Amniotic epithelial cell (primary cell): ENCODE measurements at places on chromosomes 2 and 18.

DNA sequence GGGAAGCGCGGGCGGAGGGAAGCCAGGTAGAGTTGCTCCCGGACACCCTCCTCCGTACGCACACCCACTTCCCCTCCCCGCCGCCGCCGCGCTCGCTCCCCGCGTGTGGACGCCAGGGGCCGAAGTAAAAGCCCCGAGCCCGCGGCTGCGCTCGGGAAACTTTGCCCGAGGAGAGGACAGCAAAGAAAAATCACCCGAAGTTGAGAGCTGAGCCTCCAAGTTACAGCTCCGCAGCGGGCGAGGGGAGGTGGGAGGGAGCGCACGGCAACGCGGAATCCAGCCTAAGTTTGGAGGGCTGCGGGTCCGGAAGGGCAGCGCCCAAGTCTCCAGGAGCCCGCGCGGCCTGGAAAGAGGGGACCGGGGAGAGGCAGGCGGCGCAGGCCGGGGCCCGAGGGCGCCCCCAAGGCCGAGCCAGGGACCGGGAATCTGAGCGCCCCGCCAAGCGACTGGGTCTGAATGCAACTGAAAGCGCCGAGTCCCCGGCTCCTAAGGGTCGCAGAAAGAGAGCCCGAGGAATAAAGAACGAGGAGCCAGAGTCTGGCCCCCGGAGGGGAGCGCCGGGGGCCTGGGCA, 706 bp upstream of the BCL11A start:
- no peak for DNase-seq

DNA sequence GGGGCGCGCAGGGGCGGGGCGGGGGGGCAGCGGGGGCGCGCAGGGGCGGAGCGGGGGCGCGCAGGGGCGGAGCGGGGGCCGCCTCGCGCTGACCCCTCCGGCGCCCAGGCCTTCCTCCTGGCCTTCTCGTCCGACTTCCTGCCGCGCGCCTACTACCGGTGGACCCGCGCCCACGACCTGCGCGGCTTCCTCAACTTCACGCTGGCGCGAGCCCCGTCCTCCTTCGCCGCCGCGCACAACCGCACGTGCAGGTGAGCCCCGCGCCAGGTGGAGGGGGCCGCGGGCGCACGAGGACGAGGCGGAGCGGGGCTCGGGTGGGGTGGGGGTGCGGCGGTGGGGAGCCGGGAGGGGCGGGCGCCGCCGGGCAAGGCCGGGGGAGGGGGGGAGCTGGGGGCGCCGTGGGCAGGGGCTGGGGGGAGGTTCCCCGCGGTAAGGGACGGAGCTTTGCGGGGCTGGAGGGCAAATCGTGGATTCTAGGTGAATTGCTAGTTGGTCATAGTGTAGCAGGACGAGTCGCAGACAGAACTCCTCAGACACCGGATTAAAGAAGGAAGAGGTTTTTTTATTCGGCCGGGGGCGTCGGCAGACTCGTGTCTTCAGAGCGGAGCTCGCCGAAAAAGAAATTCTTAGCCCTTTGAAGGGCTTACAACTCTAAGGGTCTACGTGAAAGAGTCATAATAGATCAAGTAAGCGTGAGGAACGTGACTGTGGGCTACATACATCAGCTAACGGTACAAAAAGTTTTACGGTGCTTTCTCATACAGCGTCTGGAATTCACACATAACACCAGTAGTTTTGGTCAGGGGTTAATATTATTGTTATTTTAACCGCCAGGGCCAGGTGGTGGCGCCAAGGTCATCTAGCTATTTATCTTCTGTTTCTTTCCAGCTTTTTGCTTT, 29.9 kb downstream of the ANO7 start:
- DNase-seq, result no peak

GRCh38 chr18:22846088-22846683, 86.9 kb upstream of the RBBP8 start:
- DNase-seq, result peak; percentile 32

DNA sequence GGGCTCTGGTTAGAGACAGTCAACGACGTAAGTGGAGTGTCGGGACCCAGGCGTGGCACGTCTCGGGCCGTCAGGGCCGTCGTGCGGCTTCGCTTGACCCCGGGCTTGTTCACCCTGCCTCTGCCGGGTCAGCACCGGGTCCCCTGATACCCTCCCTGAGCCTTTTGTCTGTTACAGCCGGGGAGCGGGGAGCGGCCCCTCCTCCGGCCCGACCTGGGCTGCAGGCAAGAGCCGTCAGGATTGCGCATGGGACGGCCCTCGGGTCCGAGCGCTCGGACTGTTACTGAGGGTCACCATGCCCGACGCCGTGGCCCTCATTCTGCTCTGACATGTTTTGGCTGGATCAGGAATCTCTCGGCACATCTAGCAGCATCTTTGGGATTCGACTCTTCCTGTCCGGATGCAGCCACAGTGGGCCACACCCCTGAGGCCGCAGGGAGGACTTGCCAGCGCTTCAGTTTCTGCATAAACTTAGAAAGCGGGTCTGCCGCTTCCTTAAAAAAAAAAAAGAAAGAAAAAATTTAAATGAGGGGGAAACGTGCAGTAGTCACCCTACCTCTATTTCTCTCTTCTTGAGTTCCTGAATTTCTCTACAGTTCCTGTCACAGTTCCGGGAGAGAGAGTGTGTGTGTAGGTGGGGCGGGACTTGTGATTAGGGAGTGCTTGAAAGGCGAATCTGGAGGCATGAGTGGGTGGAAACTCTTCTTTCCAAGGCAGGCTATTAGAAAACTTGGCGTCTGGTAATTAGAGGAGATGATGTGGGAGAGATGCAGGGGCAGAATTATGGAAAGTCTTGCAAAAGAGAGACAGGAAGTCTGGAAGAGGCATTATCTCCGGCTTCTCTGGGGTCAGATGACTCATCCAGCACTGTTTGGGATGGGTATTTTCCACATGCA, 909 bp downstream of the TMEM87B start:
- DNase-seq, result peak; percentile 98

- peak; percentile 27 for DNase-seq
Measured at GRCh38 chr2:237765875-237766274, 32.7 kb upstream of the RBM44 start.
